A549 treated with Mapracorat at 1 μM for 4 hours (cell line): ENCODE measurements at places on chromosomes 4 and X. TPM values are rescaled to one million over a fixed set of nuclear protein-coding genes. Genes with fewer than 3 reads are reported as not detected.

The FRG2 gene
- total RNA-seq: not detected in 5 replicates

The ARMCX1 gene
- total RNA-seq: 0.18 to 0.58 TPM (median 0.34 TPM) in 5 replicates

The SMAD1 gene
- total RNA-seq: 7.6 to 9.5 TPM (median 8.6 TPM) in 5 replicates

The NPY5R gene
- total RNA-seq: not detected in 5 replicates

The TMEM144 gene
- 2.4 to 3.5 TPM (median 3.1 TPM) in 5 replicates for total RNA-seq

The USP51 gene
- 0.41 to 0.60 TPM (median 0.43 TPM) in 5 replicates for total RNA-seq

The TNMD gene
- total RNA-seq: not detected in 5 replicates

The KCNE5 gene
- total RNA-seq: 0.08 to 0.24 TPM in 2 of 5 replicates, not detected in the others

The DCAF8L2 gene
- not detected in 5 replicates for total RNA-seq

The ZAR1 gene
- total RNA-seq: 0.12 to 0.14 TPM (median 0.12 TPM) in 3 of 5 replicates, not detected in the others

The USP26 gene
- not detected in 5 replicates for total RNA-seq

The ENPEP gene
- 0.02 TPM in 1 of 5 replicates, not detected in the others for total RNA-seq

The ERAS gene
- total RNA-seq: not detected in 5 replicates

The SLC9A7 gene
- 8.0 to 11.5 TPM (median 9.6 TPM) in 5 replicates for total RNA-seq
